Activated CD4-positive, alpha-beta memory T cell treated with anti-CD3 and anti-CD28 coated beads for 36 hours (primary cell): ENCODE measurements at places on chromosomes 12 and 14. TPM values are rescaled to one million over a fixed set of nuclear protein-coding genes. Genes with fewer than 3 reads are reported as not detected.

Gene OASL
- 26.5 TPM for total RNA-seq

DNA sequence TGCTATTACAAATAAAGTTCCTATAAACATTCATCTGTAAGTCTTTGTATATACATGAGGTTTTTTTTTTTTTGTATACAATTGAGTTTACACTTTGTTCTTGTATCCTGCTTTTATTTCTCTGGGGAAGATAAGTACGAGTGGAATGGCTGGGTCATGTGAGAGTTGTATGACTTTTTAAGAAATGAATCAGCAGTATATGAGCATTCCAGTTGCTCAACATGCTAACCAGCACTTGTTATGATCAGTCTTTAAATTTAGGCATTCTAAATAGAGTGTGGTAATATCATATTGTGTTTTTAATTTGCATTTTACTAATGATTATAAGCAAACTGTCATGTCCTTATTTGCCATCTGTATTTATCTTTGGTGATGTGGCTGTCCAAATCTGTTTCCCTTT is 44.7 kb upstream of the AMIGO2 start:
- peaks cover 2% of the 10 kb centered on the region for H3K36me3 ChIP-seq
- no peak overlapping the region for H3K27ac ChIP-seq
- no peak overlapping the region for H3K4me3 ChIP-seq
- peaks cover 31% of the 10 kb centered on the region for H3K4me1 ChIP-seq
- DNase-seq: no peak

DNA sequence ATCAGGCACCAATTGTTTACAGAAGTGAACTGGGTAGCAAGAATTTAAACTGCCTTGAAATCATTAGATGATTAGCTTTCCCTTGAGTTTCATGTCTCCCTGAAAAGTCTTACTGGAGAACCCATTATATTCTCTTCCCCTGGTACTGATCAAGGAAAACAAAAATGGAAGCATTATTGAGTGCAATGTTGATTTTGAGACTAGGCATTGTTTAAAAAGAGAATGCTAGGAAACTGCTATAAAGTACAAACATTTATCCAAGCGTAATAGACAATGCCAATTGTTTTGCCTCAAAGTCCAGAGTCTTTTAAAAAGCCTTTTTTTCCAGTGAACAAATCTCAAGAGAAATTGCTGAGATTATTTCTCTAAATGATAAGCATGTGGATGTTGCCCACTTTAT is 197.0 kb downstream of the CCER1 start:
- no peak for DNase-seq
- no peak overlapping the region for H3K4me3 ChIP-seq
- no peak overlapping the region for H3K27ac ChIP-seq
- H3K4me1 ChIP-seq: no peaks in the 10 kb centered on the region
- H3K27me3 ChIP-seq: no peaks in the 10 kb centered on the region
- no peaks in the 10 kb centered on the region for H3K36me3 ChIP-seq

DNA sequence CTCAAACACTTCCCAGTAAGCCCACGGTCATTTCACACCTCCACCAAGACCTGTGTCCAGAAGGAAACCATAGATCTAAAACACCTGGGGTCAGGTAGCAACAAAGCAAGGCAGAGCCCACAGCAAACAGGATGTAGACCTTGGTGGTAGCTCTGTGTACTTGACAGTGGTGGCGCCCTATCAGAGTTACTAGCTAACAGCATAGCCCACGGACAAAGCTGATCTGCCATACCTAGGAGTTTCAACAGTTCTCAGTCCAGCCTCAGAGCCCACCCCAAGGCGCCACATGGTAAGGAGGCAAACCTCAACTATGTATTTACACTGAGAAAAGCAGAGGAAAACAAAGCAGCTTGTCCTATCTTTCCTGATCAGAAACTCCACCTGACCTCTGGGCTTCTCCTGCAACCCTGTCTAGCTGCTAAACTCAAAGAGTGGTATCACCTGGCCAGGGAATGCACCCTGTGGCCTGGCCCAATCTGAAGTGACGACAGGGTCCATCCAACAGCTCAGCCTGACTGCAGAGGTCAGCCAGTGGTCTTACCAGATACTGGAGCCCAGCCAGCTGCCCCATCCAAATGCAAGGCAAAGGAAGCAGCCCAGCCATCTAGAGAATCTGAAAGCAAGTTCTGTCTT is 46.3 kb downstream of the STON2 start:
- DNase-seq: no peak
- H3K27me3 ChIP-seq: peaks cover under 1% of the 10 kb centered on the region
- H3K4me1 ChIP-seq: no peaks in the 10 kb centered on the region
- no peak overlapping the region for H3K27ac ChIP-seq
- peaks cover 3% of the 10 kb centered on the region for H3K36me3 ChIP-seq
- H3K4me3 ChIP-seq: no peak overlapping the region

GRCh38 chr14:27372771-27373170 is 774.9 kb upstream of the NOVA1 start:
- H3K36me3 ChIP-seq: no peaks in the 10 kb centered on the region
- no peaks in the 10 kb centered on the region for H3K4me1 ChIP-seq
- no peak overlapping the region for H3K4me3 ChIP-seq
- DNase-seq: no peak
- no peaks in the 10 kb centered on the region for H3K27me3 ChIP-seq
- no peak overlapping the region for H3K27ac ChIP-seq
